Fibroblast of skin of abdomen (primary cell): ENCODE measurements at places on chromosomes 13 and 19.
A peak's percentile ranks its signal among the peaks of the same experiment; 100 is the strongest.

DNA sequence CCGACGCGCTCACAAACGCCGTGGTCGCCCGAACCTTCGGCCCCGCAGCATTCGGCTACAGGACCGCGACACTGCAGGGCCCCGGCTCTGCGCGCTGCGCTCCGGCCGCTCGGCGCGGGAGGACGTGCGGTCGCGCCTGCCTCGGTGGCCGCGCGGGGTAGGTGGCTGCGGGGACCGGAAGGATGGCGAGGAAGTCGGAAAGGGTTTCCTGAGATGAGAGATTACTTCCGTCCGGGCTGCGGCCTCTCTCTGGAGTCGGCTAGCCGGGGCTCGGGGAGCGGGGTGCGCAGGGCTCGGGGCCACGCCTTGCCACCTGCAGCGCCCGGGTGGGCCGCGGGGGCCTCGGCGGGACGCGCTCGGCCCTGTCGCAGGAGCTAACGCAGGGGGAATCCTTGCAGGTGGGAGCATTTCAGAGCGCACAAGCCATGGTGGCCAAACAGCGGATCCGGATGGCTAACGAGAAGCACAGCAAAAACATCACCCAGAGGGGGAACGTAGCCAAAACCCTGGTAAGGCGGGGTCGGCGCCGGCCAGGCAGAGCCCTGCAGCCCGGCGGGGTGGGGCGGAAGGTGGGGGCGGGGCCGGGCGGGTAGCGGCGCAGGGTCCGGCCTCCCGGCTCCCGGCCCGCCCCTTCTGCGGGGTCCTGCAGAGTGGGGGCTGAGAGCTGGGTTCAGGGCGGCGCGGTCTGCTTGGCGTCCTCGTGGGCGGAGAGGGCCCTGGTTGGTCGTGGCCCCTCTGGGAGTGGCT lies at the start of gene SERP2:
TSS of gene SERP2 (plus strand) at position 224 of the 747 bp plus-strand sequence. CDS start at position 426, 202 bp downstream.
- no peak for DNase-seq

GRCh38 chr13:39618561-39618960 lies 15.6 kb upstream of the LHFPL6 start:
- DNase-seq = no peak

DNA sequence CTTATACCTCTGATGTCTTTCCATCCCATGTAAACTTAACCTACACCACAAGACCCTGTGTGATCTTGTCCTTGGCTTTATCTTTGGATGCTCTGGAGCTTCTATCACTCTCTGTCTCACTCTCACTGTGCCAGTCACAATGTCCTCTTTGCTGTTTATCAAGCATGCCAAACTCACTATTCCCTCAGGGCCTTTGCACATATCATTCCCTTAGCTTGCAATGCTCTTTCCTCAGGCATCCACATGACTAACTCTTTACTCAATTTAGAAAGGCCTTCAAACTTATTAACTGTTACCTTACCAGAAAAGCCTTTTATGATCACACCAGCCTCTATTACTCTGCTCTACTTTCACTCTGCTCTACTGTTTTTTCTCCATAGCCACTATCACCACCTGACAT lies 354.1 kb downstream of the RFC3 start:
- no peak for DNase-seq

DNA sequence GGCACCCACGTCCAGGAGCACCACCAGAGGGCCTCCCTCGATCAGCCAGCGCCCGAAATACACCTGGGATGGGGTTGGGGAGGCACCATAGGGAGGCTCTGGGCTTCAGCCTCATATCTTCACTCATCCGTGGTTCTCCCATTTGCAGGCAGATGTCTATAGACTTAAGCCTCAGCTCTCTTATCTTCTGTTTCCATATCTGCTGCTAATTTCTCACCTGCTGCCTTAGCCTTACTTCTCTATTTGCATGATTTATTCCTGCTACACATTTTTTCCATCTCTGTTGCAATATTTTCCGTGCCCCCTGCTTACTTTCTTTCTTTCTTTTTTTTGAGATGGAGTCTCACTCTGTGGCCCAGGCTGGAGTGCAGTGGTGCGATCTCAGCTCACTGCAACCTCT lies 5.8 kb downstream of the GYS1 start:
- DNase-seq = no peak

- DNase-seq = no peak
Measured at GRCh38 chr19:29366757-29367156, 153.8 kb upstream of the UQCRFS1 start.

GRCh38 chr13:96130818-96131340 lies 41.0 kb downstream of the HS6ST3 start:
- no peak for DNase-seq

GRCh38 chr13:112615391-112615790 lies 27.4 kb upstream of the TUBGCP3 start:
- no peak for DNase-seq

- DNase-seq = no peak
Measured at GRCh38 chr13:67713571-67713970, 483.4 kb upstream of the PCDH9 start.

GRCh38 chr13:110301083-110301482 lies 5.9 kb downstream of the COL4A1 start:
- no peak for DNase-seq

DNA sequence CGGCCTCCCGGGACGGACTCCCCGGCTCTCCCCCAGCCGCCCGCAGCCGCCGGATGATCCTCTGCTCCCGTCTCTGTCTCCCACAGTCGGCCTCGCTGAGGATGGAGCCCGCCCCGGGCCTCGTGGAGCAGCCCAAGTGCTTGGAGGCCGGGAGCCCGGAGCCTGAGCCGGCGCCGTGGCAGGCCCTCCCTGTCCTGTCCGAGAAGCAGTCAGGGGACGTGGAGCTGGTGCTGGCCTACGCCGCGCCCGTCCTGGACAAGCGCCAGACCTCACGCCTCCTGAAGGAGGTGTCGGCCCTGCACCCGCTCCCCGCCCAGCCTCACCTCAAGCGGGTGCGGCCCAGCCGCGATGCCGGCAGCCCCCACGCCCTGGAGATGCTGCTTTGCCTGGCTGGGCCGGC lies 6.8 kb downstream of the ADAT3 start:
- no peak for DNase-seq

- no peak for DNase-seq
Measured at GRCh38 chr19:11247391-11247790, 8.0 kb downstream of the ANGPTL8 start.

DNA sequence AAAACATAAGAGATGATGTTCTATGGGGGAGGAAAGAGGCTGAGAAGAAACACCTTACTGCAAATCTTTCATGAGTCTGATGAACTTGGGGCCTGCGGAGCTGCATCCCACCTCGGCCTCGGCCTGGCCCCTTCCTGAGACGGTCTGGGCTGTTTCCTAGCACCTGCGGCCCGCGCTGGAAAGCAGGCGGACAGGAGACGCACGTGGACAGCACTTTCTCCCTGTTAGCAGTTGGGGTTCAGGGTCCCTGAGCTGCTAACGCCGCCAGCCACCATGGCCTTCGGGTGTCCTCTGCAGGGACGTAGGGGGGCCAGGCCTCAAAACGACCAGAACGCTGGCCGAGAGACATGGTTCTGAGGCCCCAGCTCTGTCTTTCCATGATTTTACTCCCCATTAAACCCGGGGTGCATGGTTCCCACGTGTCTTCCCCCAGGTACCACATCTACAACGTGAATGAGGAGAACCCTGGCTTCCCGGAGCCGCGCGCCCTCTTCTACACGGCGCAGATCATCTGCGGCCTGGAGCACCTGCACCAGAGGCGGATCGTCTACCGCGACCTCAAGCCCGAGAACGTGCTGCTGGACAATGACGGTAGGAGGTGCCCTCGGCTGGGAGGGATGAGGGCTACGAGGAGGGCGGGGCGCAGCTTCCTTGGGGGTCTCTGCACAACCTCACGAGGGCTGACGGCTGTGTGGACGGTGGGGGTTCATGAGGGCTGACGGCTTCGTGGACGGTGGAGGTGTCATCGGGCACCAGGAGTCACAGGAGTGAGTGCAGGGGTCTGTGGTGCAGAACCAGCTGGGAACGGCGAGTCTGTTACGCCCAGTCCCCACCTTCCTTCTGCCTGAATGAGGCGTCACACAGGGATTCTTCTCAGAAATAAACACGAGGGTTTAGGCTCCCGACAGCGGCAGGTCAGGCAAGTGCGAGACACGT lies 4.3 kb downstream of the GRK1 start:
- no peak for DNase-seq

DNA sequence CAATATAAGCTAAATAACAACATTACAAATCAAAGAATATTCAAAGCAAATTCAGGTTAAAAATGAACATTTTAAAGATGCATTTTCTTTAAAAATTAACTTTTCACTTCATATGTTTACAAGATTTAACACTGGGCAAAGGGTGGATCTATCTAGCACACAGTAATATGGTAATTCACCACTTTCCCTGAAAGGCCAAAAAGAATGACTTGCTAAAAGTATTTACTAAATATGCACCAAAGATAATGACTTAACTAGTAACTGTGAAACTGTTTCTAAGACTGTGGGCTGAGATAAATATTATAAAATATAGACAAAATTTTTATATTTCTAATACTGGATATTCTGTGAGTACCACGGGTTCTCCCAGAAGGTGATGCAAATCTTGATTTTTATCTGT lies 4.5 kb upstream of the EEF1AKMT1 start:
- DNase-seq = no peak

DNA sequence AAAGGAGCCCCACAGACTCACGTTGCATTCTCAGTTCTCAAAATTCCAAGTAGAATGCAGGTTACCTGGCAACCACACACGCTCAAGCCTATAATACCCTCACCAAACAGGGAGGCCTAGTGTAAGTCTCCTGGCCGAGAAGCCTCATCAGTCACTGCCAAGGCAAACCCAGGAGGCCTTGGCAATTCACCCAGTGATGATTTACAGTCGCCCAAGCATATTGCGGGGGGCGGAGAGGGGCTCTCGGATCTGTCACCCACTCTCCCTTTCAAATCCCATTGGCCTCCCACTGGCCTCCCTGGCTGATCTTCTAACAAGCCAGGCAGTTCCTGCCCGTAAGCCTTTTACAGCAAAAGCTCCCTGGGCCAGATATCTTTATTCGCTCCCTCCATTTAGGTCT lies 1.1 kb downstream of the AKAP8L start:
- DNase-seq = peak; percentile 20

DNA sequence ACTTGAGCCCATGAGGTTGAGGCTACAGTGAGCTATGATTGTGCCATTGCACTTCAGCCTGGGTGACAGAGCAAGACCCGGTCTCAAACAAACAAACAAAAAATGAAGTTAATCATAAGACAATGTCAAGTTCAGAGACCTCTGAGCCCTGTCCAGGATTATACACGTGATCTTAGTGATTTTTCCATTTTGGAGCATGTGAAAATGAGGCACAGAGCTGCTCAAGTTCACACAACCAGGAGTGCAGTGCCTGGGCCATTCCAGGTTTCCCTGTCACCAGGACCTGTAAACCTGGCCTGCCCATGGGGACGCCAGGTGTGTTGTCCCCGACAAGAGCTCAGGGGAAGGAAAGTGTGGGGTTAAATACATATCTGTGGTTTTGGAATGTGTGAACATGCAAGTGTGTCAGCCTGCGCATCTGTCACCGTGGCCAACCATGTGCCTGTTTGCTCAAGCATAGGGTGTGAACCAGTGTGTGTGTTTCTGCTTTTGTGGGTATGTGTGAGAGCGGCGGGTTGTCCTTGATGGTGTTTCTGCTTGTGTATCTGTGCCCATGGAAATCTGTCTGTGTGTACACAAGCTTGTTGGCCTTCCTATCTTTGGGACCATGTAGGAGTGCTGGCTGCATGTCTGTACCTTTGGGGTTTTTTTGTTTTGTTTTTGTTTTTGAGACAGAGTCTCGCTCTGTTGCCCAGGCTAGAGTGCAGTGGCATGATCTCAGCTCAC lies 1.5 kb upstream of the FXYD1 start:
- DNase-seq = no peak

DNA sequence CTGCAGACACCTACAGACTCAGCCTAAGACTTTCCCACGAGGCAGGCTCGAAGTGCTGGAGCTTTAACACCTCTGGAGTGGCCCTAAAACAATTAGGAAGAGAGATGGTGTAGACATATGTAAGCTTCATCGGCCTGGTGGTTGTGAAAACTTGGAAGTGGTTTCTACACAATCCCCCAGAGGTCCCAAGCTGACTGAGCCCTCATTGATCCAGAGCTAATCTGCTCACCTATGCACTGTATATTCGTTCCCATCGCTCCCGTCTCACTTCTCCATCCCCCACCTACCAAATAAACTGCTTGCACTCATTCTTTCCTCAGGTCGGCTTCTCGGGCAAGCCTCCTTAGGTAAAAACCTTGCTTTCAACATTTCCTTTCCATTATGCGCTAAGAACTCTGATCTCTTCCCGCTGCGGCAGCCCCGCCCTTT lies 767 bp upstream of the ZNF793 start:
- DNase-seq = no peak

- DNase-seq = no peak
Measured at GRCh38 chr19:15913384-15913783, 15.5 kb upstream of the CYP4F2 start.

DNA sequence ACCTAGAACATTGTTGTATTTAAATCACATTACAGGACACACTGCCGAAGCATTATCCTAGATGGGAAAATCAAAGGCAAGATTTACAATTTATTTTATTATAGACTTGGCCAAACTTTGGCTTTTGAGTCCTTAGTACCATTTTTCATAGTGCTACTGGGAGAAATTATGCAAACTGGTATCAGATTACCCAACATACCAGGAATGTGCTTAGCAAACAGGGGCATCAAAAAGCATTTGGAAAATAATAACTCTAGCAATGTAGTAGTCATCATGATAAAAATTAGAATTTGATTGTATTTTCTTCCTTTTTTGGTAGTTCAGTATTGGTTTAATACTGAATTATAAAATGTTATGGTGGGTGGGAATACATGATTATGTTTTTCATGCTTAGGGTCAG lies 34.0 kb downstream of the GPC6 start:
- DNase-seq = no peak

GRCh38 chr19:4350111-4350510 lies 6.7 kb downstream of the MPND start:
- no peak for DNase-seq

DNA sequence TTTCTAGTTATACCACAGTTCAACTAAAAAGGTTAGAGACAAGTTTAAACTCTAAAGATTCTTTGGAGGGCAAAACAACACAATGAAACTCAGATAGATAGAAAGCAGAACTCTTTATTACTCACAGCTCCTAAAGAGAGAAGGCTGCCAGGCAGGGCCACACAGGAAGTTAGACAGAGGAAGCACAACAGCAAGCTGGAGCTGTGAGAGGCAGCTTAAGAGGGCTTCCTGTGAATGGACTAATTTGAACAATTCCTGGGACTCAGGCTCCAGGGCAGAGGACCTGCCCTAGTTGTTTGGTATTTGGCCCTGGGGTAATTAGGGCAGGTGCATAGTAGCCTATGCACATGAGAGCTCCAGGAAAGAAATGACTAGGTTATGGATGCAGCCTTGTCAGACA lies 803.6 kb downstream of the DIAPH3 start:
- peak; percentile 1 for DNase-seq

DNA sequence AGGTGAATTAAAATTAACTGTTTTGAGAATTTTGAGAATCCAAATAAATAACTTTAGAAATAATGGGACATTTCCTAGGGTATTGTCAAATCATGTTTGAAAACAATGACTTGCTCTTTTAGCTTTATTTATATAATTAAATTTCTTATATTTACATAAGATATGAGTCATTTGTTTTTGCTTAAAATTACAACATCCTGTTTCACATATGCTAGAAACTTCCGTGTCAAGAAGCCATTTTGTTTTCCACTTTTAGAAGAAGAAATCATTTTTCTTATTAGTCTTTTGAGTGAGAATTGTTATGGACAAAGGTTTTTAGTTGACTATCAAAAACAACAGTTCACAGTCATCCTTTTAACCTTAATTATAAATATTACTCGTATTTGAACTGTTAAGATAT lies 48.2 kb downstream of the DPY19L3 start:
- no peak for DNase-seq
